ENCODE measurements at places on chromosomes 13 and 19. TPM values are rescaled to one million over a fixed set of nuclear protein-coding genes. Genes with fewer than 3 reads are reported as not detected.

The FAM124A gene
- 3.1 TPM for total RNA-seq

The ZNF888 gene
- 6.4 TPM for total RNA-seq

The NEK5 gene
- 1.5 TPM for total RNA-seq

The ZNF284 gene
- total RNA-seq = not detected

Measured in HCT116 (cell line).